ENCODE measurements at places on chromosomes 12 and 14.

GRCh38 chr12:102980350-102980749, 22.9 kb downstream of the ASCL1 start:
- DNase-seq, result no peak

- DNase-seq, result no peak
These were observed 16.5 kb upstream of the CMAS start for GRCh38 chr12:22029491-22029890.

DNA sequence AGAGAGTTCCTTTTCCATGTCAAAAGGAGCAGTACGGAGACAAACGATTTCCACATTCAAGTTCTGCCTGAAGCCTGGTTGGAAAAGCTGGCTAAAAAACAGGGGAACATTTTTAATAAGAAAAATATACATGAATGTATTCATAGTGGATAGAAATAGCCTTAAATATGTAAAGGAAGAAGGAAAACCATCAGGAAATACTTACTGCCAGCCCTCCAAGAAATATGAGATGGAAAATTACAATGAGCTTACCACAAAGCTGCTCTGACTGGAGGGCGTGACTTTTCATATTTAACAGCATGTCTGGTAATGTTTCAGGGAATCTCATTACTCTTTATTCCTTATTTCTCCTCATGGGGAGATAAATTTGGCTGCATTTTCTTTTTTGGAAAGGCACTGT, 75.9 kb upstream of the ZDHHC17 start:
- DNase-seq, result no peak

- DNase-seq, result no peak
These were observed 2.9 kb downstream of the HOXC5 start for GRCh38 chr12:54035568-54036264.

GRCh38 chr14:33999771-34000291, 49.0 kb upstream of the EGLN3 start:
- DNase-seq, result no peak

- DNase-seq, result no peak
These were observed 13.8 kb upstream of the POC1B start for GRCh38 chr12:89539426-89540223.

GRCh38 chr12:57072661-57073060, 5.9 kb downstream of the NEMP1 start:
- DNase-seq, result no peak

GRCh38 chr12:88624911-88625310, 44.6 kb upstream of the KITLG start:
- DNase-seq, result no peak

GRCh38 chr14:103129301-103130016, 6.2 kb downstream of the TNFAIP2 start:
- DNase-seq, result no peak

- DNase-seq, result no peak
These were observed 45.7 kb downstream of the CCDC91 start for GRCh38 chr12:28235985-28236384.

GRCh38 chr14:97824218-97824617, 1027.0 kb downstream of the VRK1 start:
- DNase-seq, result no peak

DNA sequence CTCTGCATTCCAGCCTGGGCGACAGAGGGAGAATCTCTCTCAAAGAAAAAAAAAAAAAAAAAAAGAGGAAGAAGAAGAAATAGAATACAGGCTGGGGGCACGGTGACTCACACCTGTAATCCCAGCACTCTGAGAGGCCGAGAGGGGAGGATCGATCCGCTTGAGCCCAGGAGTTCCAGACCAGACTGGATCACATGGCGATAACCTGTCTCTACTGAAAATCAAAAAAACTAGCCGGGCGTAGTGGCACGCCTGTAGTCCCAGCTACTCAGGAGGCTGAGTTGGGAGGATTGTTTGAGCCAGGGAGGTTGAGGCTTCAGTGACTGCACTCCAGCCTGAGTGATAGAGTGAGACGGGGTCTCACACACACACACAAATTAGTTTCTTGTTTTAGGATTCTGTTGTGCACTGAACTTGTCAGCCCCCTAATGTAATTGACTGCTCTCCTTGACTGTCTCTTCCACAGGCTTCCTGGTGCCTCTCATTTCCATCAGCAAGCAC, 963 bp upstream of the TINF2 start:
- no peak for DNase-seq

GRCh38 chr12:56877195-56878009, 56.8 kb downstream of the SDR9C7 start:
- DNase-seq, result no peak

GRCh38 chr12:111451649-111452129, 46.0 kb downstream of the SH2B3 start:
- DNase-seq, result peak; percentile 72

Measured in cerebellar cortex (tissue), 1 donor.